GM12891 (cell line): ENCODE measurements at places on chromosomes 2 and 18.

DNA sequence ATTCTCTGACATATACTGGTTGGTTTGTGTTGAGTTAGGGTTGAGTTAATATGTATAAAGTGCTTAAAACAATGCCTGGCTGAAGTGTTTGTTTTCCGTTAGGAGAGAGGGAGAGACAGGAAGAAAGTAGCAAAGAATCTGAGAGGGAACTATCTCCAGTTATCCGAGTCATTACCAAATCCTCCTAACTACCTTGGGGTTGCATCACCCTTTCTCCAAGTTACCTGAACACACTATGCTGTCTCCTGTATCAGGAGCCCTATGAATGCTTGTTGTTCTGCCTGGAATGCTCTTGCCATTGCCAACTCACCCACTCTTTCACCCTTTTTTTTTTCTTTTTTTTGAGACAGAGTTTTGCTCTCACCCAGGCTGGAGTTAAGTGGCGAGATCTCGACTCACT lies 47.9 kb upstream of the ITGAV start:
- DNase-seq = no peak

DNA sequence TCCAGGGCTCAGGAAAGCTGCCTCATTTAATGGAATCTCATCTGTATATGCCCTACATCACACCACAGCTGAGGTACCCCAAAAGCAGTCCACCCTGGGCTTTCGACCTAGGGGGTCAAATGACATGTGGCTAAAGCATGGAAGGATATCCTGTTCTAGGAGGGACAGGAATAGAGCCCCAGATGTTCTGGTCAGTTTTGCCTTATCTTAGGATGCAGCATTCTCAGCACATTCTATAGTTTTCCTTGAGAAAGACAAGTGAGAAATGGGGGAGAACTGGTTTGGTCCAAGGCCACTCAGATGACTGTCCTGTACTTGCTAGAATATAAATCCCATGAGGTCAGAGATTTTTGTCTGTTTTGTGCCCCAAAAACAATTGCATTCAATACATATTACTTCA lies 688.0 kb upstream of the ZEB2 start:
- DNase-seq = no peak

GRCh38 chr2:55103046-55103445 lies 52.8 kb upstream of the RTN4 start:
- no peak for DNase-seq

- no peak for DNase-seq
Observed at GRCh38 chr2:67950018-67950417, 112.8 kb downstream of the C1D start.

DNA sequence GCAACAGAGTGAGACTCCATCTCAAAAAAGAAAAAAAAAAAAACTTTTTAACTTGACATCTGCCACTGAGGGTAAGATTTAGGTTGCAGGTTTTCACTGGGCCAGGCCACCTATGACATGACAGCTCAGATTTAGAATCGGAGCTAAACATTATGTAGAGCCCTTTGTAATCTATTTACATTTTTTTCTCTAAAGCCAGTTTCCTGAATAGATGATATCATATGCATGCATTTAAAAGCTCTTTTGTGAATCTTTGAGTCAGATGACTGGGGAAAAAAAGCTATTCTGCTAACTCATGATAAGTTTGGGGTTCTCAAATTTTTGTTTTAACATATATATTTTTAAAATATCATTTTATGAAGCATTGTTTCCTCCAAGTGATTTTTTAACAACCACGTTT lies 21.3 kb downstream of the PRKAG3 start:
- DNase-seq = no peak
